SK-MEL-5 (cell line): ENCODE measurements at places on chromosomes 7 and 10. TPM values are rescaled to one million over a fixed set of nuclear protein-coding genes. Genes with fewer than 3 reads are reported as not detected.

C10orf62 gene
- not detected in 2 replicates for total RNA-seq

OPN4 gene
- total RNA-seq: not detected in 2 replicates

ZNF239 gene
- 1.8 and 2.1 TPM in 2 replicates for total RNA-seq

RALA gene
- total RNA-seq: 17.6 and 20.3 TPM in 2 replicates

CNTNAP2 gene
- not detected in 2 replicates for total RNA-seq

RBP3 gene
- not detected in 2 replicates for total RNA-seq

RELN gene
- total RNA-seq: 5.1 and 6.6 TPM in 2 replicates

CNPY1 gene
- not detected in 2 replicates for total RNA-seq

TMEM139 gene
- not detected in 2 replicates for total RNA-seq

TAS2R40 gene
- total RNA-seq: not detected in 2 replicates

FAM25G gene
- total RNA-seq: not detected in 2 replicates

SCART1 gene
- 0.29 and 0.37 TPM in 2 replicates for total RNA-seq

GNAT3 gene
- not detected in 2 replicates for total RNA-seq

VTI1A gene
- 42.1 and 52.4 TPM in 2 replicates for total RNA-seq

RBAK gene
- 14.3 and 15.4 TPM in 2 replicates for total RNA-seq

PIP gene
- total RNA-seq: not detected in 2 replicates

ZNF316 gene
- total RNA-seq: 15.5 and 18.3 TPM in 2 replicates

ITIH5 gene
- 14.2 and 15.5 TPM in 2 replicates for total RNA-seq

AKR1C4 gene
- total RNA-seq: not detected in 2 replicates

LIPF gene
- total RNA-seq: not detected in 2 replicates

LRRC61 gene
- not detected in 2 replicates for total RNA-seq

SPDYE2 gene
- not detected in 2 replicates for total RNA-seq

SPDYE3 gene
- 0.05 TPM in 1 of 2 replicates, not detected in the other for total RNA-seq

GPR15LG gene
- total RNA-seq: not detected in 2 replicates

FEZF1 gene
- total RNA-seq: 2.1 and 2.7 TPM in 2 replicates

OR2A2 gene
- not detected in 2 replicates for total RNA-seq

UPP1 gene
- 140 and 162 TPM in 2 replicates for total RNA-seq

ZPBP gene
- total RNA-seq: not detected in 2 replicates

CALML3 gene
- total RNA-seq: not detected in 2 replicates

INSYN2A gene
- not detected in 2 replicates for total RNA-seq

H2BK1 gene
- not detected in 2 replicates for total RNA-seq

C7orf33 gene
- not detected in 2 replicates for total RNA-seq

SLC26A5 gene
- total RNA-seq: not detected in 2 replicates

NEUROG3 gene
- not detected in 2 replicates for total RNA-seq

VPS37D gene
- 4.3 and 4.6 TPM in 2 replicates for total RNA-seq

COBL gene
- 8.6 and 9.2 TPM in 2 replicates for total RNA-seq

BLVRA gene
- total RNA-seq: 32.8 and 34.9 TPM in 2 replicates

TSPAN33 gene
- 39.3 and 43.6 TPM in 2 replicates for total RNA-seq

UCN3 gene
- total RNA-seq: not detected in 2 replicates

ORC5 gene
- 68.0 and 81.2 TPM in 2 replicates for total RNA-seq

CYP2C8 gene
- total RNA-seq: not detected in 2 replicates

GPR85 gene
- 5.7 and 5.9 TPM in 2 replicates for total RNA-seq

CYP3A5 gene
- total RNA-seq: not detected in 2 replicates

GIMAP6 gene
- not detected in 2 replicates for total RNA-seq

STEAP1B gene
- total RNA-seq: 61.7 and 64.1 TPM in 2 replicates

LDB3 gene
- total RNA-seq: 0.61 and 0.88 TPM in 2 replicates

TRIM73 gene
- total RNA-seq: 0.37 and 0.50 TPM in 2 replicates

ITPRID1 gene
- total RNA-seq: not detected in 2 replicates

PITX3 gene
- not detected in 2 replicates for total RNA-seq

ANXA8L1 gene
- not detected in 2 replicates for total RNA-seq

AGR2 gene
- not detected in 2 replicates for total RNA-seq

CTTNBP2 gene
- 43.3 and 46.3 TPM in 2 replicates for total RNA-seq

TUBB8 gene
- not detected in 2 replicates for total RNA-seq

DIP2C gene
- total RNA-seq: 8.1 and 8.7 TPM in 2 replicates
